Trophoblast cell (in vitro differentiated cells and primary cell): ENCODE measurements at places on chromosomes 16 and 17.
A peak's percentile ranks its signal among the peaks of the same experiment; 100 is the strongest.

- DNase-seq: no peak
These were observed 37.4 kb downstream of the ARHGAP23 start for GRCh38 chr17:38465391-38466345.

- no peak for DNase-seq
These were observed 413.4 kb downstream of the CDH13 start for GRCh38 chr16:83040174-83040573.

- DNase-seq: peak; percentile 39
These were observed 39.8 kb upstream of the XYLT1 start for GRCh38 chr16:17510567-17510966.

DNA sequence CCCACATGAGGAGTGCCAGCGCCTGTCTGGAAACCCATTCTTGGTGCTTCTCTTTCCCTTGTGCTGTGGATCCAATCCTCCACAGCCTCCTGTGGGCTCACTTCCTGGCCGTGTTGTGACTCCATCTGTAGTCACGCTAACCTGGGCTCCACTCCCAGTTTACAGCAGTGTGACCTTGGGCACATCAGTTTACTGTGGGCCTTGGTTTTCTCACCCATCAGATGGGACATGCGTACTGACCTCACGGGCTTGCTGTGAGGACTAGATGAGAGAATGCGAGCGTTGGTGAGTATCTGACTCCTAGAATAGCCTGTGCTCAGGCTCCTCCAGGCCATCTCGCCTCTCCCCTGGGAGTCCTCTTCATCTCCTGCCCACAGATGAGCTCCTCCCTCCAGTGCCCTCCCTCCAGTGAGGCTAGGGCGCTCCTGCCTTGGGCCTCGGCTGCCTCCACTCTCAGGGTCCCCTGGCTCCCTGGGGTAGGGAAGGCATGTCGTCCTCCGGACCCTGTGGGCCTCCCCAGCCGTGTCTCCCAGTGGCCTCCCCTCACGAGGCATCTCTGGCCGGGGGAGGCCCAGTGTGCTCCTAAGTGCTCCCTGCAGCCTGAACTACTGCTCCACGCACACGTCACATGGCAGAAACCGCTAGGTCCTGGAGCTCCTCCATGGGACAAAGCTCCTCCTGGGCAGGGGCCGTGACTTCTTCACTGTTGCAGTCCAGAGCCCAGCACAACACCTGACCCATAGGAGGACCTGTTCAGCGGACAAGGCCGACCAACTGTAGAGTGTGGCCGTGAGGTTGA lies 5.2 kb upstream of the FOXJ1 start:
- DNase-seq: no peak

DNA sequence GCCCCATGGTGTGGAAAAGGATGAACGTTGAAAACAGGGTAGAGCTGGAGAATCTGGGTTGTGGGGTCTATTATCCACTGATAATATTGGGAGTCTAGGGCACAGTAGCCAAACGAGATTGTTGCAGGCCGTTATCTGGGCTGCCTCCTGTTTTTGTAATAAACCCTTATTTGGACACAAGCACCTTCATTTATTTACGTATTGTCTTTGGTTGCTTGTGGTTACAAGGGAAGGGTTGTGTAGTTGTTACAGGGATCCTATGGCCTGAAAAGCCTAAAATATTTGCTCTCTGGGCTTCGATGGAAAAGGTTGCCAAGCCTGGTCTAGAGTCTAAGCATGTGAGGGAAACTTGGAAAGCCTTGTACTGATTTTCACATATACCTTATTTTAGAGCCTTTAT lies 4.3 kb upstream of the SMARCE1 start:
- no peak for DNase-seq

- no peak for DNase-seq
These were observed 2.4 kb downstream of the POLR3K start for GRCh38 chr16:50769-51591.

GRCh38 chr17:49747632-49748031 lies 16.3 kb downstream of the FAM117A start:
- no peak for DNase-seq

DNA sequence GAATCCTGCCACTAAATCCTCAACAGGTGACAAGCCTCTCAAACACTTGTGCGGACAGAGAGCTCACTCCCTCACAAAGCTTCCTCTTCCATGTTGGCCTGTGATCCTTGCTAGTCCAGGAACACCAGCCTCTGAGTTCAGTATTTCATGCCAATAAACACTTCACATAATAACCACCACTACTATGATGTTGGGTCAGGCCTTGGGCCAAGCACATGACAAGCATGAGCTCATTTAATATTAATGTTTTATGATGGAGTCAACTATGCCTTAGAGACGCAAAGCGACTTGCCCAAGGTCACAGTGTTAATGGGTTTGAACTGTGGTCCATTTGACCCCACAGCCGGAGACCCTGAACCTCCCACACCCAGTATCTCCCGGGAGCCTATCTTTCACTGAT lies 129.1 kb downstream of the GAS7 start:
- no peak for DNase-seq

GRCh38 chr16:56966093-56966475 lies 4.3 kb downstream of the CETP start:
- no peak for DNase-seq

GRCh38 chr17:76946111-76946771 lies 78.0 kb downstream of the MGAT5B start:
- no peak for DNase-seq

- no peak for DNase-seq
These were observed 552 bp downstream of the C17orf58 start for GRCh38 chr17:67995570-67996263.

DNA sequence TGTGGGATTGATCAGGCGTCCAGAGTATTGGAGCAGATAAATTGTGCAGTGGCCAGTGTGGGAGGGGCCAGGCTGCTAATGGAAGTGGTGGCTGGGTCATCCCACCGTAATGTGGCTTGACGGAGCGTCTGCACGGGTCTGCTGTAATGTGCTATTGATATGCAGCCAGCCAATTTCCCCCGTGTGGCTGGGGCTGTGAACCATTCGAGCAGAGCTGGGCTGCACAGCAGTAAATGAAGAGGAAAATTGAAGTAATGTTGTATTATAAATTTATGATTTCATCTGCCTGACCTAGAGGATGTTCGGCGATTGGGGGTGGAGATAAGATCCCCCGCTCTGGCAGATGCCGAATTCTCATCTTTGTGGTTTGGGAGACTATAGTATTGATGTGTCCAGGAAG lies 121.5 kb downstream of the CCDC182 start:
- DNase-seq: no peak

DNA sequence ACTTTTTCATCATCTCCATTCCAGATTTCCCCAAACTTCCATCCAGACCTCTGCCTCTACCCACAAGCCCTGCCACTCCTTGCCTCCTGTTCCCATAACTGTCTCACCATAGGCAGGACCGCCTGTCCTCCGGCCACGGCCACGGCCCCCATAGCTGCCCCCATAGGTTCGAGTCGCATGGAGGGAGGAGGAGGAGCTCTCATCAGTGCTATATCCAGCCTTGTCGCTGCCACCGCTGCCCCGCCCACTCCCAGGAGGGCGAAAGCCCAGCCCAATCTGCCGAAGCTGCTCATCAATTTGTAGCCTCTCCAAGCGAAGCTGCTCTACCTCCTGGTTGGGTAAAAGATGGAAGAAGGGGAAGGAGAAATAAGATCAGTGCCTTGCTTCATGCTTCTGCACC lies 3.4 kb upstream of the SOX15 start:
- DNase-seq: no peak

- no peak for DNase-seq
These were observed 1.6 kb upstream of the PKMYT1 start for GRCh38 chr16:2981899-2982250.
